ENCODE measurements at places on chromosomes 2 and 18.

GRCh38 chr18:35610089-35610488 lies 28.5 kb downstream of the GALNT1 start:
- DNase-seq = no peak

- no peak for DNase-seq
Observed at GRCh38 chr18:67363694-67364093, 152.8 kb downstream of the DSEL start.

GRCh38 chr2:201402651-201403562 lies 45.8 kb upstream of the FLACC1 start:
- DNase-seq = no peak

DNA sequence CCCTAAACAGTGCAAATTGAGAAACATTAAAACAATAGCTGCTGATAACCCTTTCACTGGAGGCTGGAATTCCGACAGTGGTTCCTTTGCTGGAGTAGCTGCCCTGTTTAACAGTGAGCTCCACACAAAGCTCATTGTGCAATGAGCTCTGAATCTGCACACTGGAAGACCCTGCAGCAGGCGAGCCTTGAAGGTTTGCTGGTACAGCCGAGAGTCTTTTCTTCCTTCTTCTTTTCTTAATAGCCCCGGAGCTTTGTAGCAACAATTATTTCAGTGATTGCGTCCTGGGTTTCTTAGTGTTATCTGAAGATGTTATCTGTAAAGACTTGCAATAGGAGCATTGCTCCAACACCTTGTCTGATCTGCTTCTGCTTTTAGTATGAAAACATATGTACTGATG lies 50.8 kb upstream of the CXCR4 start:
- no peak for DNase-seq

DNA sequence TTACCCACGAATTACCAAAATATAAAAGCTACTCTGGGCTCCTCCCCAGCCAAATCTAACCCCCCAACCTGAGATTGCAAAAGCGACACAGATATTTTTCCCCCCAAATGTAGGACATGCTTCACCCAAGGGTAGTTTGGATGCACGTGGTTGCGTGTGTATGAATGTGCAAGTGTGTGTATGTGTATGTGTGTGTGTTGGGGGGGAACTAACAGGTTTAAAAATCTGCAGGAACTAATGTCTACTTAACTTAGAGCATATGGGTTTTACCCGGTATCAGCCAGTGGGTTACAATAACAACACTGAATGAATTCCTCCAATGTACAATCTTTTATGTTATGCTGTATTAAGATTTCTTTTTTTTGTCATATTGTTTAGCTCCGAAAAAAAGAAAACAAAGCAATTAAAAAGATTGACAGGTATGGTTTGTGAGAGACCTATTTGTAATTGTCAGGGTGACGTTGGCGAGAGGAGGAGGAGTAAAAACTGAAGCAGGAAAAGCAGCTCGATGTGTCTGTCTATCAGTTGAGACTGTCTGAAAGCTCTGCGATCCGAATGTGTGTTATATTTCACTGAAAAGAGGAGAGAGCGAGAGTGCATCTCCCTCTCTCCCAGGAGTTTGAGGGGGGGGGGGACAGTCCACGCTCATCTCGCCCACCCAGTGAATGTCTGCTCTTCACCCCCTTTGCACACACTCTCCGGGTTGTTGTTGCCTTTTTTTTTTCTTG lies at the start of gene TSHZ1:
TSS of gene TSHZ1 (plus strand) at position 524 of the 728 bp plus-strand sequence. CDS start 1,080 bp downstream, outside the sequence.
- peak; percentile 62 for DNase-seq
